Activated T-cell treated with anti-CD3 and anti-CD28 coated beads for 48 hours (primary cell): ENCODE measurements at places on chromosomes 7 and 10.

- no peak for DNase-seq
These were observed 53.9 kb downstream of the SEMA3D start for GRCh38 chr7:85133006-85133405.

- no peak for DNase-seq
These were observed 190.4 kb downstream of the AHR start for GRCh38 chr7:17488829-17489228.

GRCh38 chr7:22124941-22125340 is 179.2 kb upstream of the CDCA7L start:
- no peak for DNase-seq

- no peak for DNase-seq
These were observed 19.0 kb upstream of the MGMT start for GRCh38 chr10:129448086-129448485.

- DNase-seq, result no peak
These were observed 274.0 kb downstream of the DNAJB6 start for GRCh38 chr7:157610671-157611295.
